ENCODE measurements at places on chromosomes 7 and 10. TPM values are rescaled to one million over a fixed set of nuclear protein-coding genes. Genes with fewer than 3 reads are reported as not detected.

The NPSR1 gene
- total RNA-seq, result not detected

The CLDN12 gene
- total RNA-seq, result 16.1 TPM

The LHPP gene
- total RNA-seq, result 97.5 TPM

The CCL24 gene
- not detected for total RNA-seq

The SUN3 gene
- total RNA-seq, result not detected

The CUX1 gene
- 74.5 TPM for total RNA-seq

DNA sequence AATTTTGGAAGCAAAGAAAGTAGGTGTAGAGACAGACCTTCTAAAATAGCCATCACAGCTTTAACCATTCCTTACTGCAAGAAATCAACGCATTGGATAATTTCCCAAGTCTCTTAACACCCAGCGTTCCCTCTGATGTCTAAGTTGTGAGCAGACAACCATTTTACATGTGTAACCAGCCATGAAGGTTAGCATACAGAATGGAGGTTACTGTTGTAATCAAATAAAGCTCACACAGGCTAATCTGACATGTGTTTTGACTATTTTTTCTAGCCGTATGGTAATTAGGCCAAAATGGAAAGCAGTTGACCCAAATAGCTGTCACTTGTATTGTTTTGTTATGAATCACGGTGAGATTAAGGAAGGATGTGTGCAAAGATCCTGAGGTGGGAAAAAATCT lies 336.4 kb downstream of the RNLS start:
- no peak for DNase-seq

DNA sequence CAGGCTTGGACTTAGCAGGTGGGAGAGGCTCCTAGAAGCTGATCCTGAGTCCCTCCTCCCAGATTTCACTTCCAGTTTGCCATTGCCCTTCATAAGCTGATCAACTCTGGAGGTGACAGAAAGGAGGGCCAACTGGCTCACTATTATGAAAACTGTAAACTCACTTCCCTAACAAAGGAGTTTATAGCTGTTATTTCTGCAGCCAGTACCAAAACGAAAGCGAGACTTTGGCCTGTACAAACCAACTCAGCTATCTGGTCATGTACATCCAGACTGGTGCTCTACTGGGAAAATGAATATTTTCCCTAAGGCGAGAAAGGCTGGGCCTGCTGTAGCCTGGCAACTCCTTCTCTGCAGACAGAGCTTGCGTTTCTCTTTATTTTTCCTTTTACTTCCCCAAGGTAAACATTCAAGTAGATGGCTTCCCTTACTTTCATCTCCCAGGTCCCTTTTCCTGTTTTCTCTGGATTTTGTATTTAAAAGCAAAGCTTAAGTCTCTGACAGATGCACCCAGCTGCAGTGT lies 54.7 kb downstream of the GALNT17 start:
- no peak for DNase-seq

GRCh38 chr10:33817605-33818004 lies 483.1 kb upstream of the NRP1 start:
- DNase-seq, result no peak

GRCh38 chr10:60662917-60663614 lies 115.2 kb upstream of the CDK1 start:
- no peak for DNase-seq

All from tibial nerve (tissue), 4 donors.